ENCODE measurements at places on chromosomes 7 and 10. TPM values are rescaled to one million over a fixed set of nuclear protein-coding genes. Genes with fewer than 3 reads are reported as not detected.

Gene WDFY4
- total RNA-seq = not detected

Gene CACNA2D1
- total RNA-seq = 5.4 TPM

Gene CYP2C9
- not detected for total RNA-seq

Gene PLA2G12B
- total RNA-seq = not detected

Gene CALML3
- not detected for total RNA-seq

Gene CRTAC1
- total RNA-seq = 1.8 TPM

All from A549 treated with DMSO at 1 μM for 4 hours (cell line).